Activated T-cell treated with anti-CD3 and anti-CD28 coated beads, Interleukin-2, amount 50 U/mL, for 1 hour (primary cell): ENCODE measurements at places on chromosomes 6 and 20.

- no peak for DNase-seq
Measured at GRCh38 chr6:21087188-21087587, 506.4 kb upstream of the SOX4 start.

GRCh38 chr6:108114841-108115597 is 40.5 kb upstream of the OSTM1 start:
- DNase-seq = peak; percentile 43

- DNase-seq = no peak
Measured at GRCh38 chr6:56725254-56725653, 82.6 kb upstream of the DST start.

GRCh38 chr6:31680226-31681134 is at the start of gene LY6G5C:
TSS of gene LY6G5C (minus strand) at chr6:31681067. CDS start at chr6:31680373, 694 bp downstream.
- DNase-seq = peak; percentile 65

DNA sequence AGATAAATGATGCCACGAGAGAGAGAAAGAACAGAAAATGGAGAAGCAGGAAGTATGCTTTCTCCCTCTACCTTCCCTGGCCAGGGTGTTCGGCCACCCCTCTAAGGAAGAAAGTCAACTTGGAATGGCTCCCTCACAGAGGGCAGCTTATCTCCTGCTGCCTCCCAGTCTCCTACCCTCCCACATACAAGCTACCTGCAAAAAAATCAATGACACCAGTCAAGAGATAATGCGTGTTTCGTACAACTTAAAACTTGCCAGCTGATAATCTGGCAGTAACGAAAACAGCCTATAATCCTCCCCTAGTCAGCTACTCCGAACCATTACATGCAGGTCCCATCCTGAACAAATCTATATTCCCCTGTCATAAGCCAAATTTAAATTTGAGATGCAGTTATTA is 61.7 kb downstream of the BTBD9 start:
- DNase-seq = no peak

DNA sequence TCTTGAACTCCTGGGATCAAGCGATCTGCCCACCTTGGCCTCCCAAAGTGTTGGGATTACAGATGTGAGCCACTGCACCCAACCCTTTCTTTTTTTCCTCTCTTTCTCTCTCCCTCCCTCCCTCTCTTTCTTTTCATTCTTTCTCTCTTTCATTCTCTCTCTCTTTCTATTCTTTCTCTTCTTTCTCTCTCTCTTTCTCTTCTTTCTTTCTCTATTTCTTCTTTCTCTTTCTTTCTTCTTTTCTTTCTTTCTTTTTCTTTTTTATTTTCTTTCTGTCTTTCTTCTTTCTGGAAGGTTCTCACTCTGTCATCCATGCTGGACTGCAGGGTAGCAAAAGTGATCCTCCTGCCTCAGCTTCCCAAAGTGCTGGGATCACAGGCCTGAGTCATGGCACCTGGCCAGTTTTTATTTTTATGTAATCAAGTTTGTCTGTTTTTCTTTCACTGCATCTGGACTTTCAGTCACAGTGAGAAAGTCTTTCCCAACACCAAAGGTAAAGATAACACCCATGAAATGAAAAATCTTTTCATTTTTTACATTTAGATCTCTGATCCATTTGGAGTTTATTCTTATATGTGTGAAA is 20.2 kb upstream of the BCLAF1 start:
- DNase-seq = no peak

- DNase-seq = no peak
Measured at GRCh38 chr20:25227317-25227831, 20.5 kb upstream of the PYGB start.

- DNase-seq = no peak
Measured at GRCh38 chr6:8375916-8376315, 59.4 kb downstream of the SLC35B3 start.

- no peak for DNase-seq
Measured at GRCh38 chr6:145841668-145842067, 27.1 kb upstream of the FBXO30 start.

- DNase-seq = no peak
Measured at GRCh38 chr6:16109659-16110305, 19.1 kb upstream of the MYLIP start.

GRCh38 chr20:13915284-13915683 is 75.1 kb downstream of the SEL1L2 start:
- DNase-seq = no peak

- DNase-seq = no peak
Measured at GRCh38 chr6:128659878-128660622, 139.7 kb upstream of the PTPRK start.
